CD4-positive, alpha-beta T cell treated with Interleukin-1 beta for 1 hour (primary cell): ENCODE measurements at places on chromosomes 7 and 10.

- peak; percentile 42 for DNase-seq
These were observed 23.5 kb upstream of the ORC5 start for GRCh38 chr7:104231054-104232046.

- no peak for DNase-seq
These were observed 70.5 kb downstream of the DENND2A start for GRCh38 chr7:140570120-140570519.

- no peak for DNase-seq
These were observed 68.9 kb upstream of the HDAC9 start for GRCh38 chr7:18426564-18427226.

- no peak for DNase-seq
These were observed 2.5 kb upstream of the PTPRN2 start for GRCh38 chr7:158590181-158590530.

- no peak for DNase-seq
These were observed 125.2 kb downstream of the TACC2 start for GRCh38 chr10:122113945-122114747.
